Lung (tissue), 17 donors: ENCODE measurements at places on chromosomes 4 and X. TPM values are rescaled to one million over a fixed set of nuclear protein-coding genes. Genes with fewer than 3 reads are reported as not detected.

Gene TKTL2
- total RNA-seq, result not detected

Gene KLHL15
- 5.5 TPM for total RNA-seq

Gene GUCY1B1
- total RNA-seq, result 16.5 TPM

Gene HS6ST2
- 14.3 TPM for total RNA-seq

Gene SH3D19
- 69.2 TPM for total RNA-seq

Gene FABP2
- not detected for total RNA-seq

Gene LRAT
- total RNA-seq, result 0.37 TPM

Gene TIGD2
- 8.3 TPM for total RNA-seq

Gene RADX
- 9.2 TPM for total RNA-seq

Gene CCKAR
- total RNA-seq, result 0.14 TPM

Gene FAM47A
- total RNA-seq, result not detected

Gene CCDC120
- 5.3 TPM for total RNA-seq

DNA sequence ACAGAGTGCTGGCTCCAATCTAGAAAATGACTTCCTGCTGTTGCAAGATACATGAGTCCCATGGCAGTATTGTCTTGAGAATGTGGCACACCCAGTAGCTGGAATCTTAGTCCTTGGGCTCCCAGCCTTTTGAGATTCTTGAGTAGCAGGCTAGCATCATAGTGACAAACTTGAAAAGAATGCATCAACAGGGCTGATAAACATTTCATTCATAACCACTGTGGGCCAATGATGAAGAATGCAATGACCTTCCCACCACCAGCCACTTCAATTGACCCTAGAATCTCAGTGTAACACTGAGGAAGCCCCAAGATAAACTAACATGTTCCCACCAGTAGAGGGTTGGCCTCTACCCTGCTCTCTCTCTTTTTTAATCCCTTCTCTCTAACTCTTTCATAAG is 329.3 kb downstream of the GBA3 start:
- no peak for DNase-seq

DNA sequence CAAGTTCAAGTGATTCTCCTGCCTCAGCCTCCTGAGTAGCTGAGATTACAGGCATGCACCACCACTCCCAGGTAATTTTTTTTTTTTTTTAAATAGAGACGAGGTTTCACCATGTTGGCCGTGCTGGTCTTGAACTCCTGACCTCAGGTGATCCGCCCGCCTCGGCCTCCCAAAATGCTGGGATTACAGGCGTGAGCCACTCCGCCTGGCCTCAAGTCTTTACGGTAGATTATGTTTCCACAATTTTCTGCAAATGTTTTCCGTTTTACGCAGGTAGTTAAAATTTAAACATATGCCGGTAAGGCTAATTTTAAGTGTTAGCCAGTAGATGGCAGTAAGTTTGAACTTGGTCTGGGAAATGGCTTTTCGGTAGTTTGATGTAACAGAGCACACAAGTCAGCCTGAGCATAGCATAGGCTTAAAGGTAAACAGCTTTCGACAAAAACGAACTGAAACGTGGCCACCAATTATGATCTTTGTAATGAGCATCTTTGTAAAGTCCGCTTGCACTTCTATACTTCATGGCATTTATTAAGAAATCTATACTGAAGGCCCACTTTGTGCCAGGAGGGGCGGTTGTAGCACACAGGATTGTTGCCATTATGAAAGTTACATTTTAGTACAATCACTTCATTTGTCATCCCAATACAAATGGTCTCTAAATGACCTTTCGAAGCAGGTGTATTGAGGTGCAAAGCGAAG is 31.1 kb downstream of the CCKAR start:
- peak; percentile 77 for DNase-seq

- no peak for DNase-seq
Measured at GRCh38 chr4:38567457-38567856, 96.5 kb upstream of the KLF3 start.

- no peak for DNase-seq
Measured at GRCh38 chrX:2576793-2577192, 76.0 kb upstream of the DHRSX start.

GRCh38 chr4:88908003-88908402 is 149.0 kb downstream of the FAM13A start:
- no peak for DNase-seq

- no peak for DNase-seq
Measured at GRCh38 chr4:76443376-76443775, 8.3 kb downstream of the SHROOM3 start.

DNA sequence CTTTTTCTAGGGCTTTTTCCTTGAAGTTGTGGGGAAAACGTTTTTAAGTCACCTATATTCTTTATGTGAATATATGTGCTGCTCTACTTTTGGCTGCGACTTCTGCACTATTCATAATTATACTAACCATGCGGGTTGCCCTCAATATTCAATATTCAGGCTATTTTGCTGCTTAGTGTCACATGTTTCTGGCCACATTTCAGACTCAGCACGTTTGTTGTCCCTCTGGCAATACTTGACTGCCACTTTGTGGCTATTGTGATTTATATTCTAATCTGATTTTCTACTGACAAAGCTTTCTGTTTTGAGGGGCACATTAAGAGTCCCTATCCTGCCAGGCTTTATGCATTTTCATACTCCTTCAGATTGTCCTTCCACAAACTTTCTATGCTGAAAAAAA is 63.9 kb upstream of the CT45A1 start:
- no peak for DNase-seq

- no peak for DNase-seq
Measured at GRCh38 chr4:159071178-159071968, 31.5 kb upstream of the RAPGEF2 start.

- DNase-seq, result no peak
Measured at GRCh38 chr4:164948975-164949374, 28.5 kb downstream of the TRIM61 start.

DNA sequence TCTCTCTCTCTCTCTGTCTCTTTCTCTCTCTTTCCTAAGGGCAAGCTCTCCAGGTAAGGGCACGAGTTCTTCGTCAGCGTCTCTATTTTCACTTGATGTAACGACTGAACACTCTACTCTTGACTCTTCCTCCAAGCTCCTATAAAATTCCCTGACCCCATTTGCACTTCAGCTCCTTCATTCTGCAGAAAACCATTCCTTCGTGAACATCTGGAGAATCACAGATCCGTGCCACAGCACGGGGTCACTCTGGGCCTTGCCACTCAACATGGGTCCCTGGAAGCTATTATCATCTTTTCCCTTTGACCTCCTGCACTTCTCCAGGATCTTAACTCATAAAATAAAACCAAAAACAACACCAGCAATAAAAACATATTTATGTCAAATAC is 112.0 kb upstream of the LNX1 start:
- peak; percentile 15 for DNase-seq

GRCh38 chrX:8820910-8821527 is 19.8 kb upstream of the FAM9A start:
- DNase-seq, result peak; percentile 22

DNA sequence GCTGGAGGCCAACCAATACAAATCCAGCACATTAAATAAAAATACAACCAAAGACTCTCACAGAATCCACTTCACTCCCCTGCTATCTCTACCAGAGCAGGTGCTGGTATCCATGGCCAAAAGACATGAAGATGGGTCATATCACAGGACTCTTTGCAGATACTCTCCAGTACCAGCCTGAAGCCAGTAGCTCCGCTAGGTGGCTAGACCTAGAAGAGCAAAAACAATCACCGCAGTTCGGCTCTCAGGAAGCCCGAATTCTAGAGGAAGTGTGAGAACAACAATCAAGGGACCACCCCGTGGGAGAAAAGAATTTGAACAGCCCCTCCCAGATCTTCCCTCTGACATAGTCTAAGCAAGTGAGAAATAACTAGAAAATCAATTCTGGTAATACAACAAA is 20.2 kb downstream of the CLIC2 start:
- DNase-seq, result no peak
